ENCODE measurements at places on chromosomes 1 and 21.

DNA sequence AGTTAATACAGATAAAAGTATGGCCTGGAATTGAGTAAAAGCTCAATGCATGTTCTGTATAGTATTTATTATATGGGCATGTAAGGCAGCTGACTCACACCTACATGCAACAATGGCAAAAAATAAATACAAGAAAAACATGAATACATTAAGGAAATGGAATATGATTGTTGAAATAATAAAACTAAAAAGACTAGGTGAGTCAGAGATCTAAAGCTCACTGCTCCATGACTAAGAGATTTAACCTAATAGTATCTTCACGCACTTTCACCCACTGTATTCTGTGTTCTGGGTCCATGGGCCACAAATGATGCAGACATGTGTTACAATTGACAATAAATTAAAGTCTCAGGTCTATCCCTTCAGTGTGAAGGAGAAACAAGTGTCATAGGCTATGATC is 607.0 kb downstream of the AGBL4 start:
- no peak for DNase-seq

GRCh38 chr1:167795810-167796740 is 74.3 kb downstream of the MPZL1 start:
- DNase-seq, result no peak

DNA sequence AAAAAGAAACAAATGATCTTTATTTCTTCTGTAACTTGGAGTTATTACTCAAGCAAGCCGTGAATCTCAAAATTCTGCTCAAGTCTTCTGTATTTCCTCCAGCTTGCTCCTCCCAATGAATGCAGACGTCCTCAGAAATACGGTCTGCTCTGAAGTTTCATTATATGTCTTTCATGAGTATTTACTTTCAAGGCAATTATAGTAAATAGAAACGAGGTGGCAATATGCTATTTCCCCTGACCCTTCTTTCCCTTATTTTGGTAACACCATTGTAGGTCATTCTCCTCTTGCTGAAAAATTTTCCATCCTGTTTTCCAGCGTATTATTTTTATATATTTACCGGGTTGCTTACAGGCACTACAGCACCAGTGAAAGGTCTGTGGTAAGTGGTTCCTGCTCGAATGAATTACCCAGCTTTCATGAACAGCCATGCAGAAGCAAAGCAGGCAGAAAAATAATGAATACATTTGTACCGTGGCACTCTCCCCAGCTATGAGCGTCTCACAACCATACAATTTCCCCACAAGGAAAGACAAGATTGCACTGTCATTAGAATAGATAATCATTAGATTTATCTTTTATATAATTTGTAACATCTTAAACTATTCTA is 350.9 kb upstream of the PKN2 start:
- DNase-seq, result no peak

DNA sequence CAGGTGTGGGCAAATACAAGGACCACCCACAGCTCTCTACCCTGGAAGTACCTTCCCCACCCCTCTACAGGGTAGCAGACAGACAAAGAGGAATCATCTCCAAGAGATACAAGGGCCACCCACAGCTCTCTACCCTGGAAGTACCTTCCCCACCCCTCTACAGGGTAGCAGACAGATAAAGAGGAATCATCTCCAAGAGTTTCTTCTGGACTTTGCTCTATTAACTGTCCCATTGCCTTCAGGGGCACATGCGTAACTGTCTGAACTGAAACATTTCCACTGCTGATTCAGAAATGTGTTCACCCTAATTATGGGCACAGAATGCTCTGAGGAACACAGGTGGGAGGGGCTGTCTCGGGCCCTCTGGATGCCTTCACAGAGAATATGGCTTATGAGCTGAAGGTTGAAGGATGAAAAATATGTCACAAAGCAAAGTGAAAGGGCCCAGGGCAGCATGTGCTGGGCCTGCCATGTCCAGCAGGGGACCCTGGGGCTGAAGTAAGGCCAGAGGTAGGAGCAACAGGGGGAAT is 43.9 kb downstream of the ZNF281 start:
- DNase-seq, result no peak

GRCh38 chr1:206866062-206866461 is 639 bp downstream of the IL20 start:
- no peak for DNase-seq

DNA sequence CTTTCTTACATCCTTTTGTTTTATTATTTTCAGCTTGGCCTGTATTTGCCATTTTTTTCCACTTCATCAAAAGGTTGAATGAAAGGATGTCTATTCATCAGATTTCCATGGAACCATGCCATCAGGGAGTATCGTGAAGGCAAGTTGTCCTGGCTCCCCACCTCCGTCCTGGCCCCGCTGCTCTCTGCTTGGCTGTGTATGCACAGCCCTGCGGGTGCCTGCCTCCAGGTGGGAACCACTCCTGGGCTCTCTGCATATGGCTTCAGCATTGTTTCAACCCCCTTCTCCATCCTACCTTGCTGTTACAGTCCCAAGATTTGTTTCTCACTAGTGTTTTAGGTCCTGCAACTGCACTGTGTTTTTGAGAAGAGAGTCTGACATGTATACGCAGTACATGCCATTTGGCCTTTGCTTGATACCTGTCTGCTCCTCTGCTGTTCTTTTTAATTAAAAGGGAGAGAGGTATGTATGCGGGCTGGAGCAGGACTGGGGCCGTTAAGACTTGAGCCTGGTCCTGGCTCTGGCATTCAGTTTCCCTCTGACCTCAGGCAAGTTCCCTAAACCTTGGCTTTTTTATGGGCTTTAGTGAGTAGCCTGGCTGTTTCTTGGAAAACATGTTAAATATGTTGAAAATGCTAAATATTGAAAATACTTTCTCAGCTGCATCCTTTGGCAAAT is 69.9 kb upstream of the GCLM start:
- no peak for DNase-seq

DNA sequence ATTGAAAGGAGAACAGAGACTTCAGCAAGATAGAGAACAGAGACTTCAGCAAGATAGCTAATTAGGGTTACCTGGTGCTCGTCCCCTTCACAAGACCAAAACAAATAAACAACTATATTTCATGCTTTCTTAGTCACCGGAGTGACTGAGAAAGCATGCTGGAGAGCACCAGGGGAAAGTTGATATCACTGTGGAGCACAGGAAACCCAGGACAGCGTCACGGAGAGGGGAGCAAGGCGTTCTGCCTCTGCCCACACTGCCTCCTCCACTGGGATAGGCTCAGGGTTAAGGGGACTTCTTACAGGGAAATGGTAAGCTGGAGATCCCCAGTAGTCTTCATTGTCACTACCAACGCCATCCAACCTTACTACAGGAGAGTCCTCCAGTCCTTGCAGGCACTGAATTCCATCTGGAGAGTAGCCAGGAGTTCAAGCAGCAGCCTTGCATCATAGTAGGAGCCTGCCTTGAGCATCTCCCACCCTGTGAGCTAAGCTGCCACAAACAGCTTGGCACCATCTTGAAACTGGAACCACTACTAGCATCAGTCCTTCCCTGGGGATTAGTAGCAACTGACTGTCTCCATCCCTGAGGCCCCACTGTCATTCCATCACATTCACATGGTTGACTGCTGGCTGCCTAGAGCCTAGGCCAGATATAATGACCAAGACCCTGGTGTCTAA is 239.4 kb downstream of the PLPP3 start:
- no peak for DNase-seq

- no peak for DNase-seq
These were observed 33.9 kb downstream of the TENT5C start for GRCh38 chr1:117639741-117640140.

GRCh38 chr1:40834968-40835545 is 27.1 kb downstream of the CITED4 start:
- no peak for DNase-seq

DNA sequence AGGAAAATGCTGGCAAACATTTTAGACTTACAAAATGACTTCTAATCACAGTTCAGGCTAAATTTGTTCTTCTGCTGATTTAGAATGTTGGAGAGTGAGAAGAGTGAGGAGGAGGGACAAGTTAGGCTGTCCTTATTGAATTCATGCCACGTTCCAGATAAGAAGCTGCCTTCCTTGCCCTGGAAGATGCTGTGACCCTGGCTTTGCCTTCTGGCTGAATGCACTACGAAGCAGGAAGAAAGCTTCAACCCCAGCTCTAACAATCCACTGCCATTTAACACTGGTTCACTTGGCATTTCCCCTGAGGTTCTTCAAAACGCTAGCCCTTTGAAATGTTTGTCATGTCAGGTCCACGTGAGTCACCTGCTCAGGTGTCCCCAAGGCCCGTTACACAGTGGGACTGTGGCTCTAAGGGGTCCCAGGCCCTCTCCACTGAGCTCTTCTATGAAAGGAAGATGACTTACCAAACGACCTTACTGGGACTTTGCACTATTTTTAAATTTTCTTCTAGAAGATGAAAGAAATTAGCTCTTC is 30.0 kb upstream of the LRRC8C start:
- DNase-seq, result no peak

DNA sequence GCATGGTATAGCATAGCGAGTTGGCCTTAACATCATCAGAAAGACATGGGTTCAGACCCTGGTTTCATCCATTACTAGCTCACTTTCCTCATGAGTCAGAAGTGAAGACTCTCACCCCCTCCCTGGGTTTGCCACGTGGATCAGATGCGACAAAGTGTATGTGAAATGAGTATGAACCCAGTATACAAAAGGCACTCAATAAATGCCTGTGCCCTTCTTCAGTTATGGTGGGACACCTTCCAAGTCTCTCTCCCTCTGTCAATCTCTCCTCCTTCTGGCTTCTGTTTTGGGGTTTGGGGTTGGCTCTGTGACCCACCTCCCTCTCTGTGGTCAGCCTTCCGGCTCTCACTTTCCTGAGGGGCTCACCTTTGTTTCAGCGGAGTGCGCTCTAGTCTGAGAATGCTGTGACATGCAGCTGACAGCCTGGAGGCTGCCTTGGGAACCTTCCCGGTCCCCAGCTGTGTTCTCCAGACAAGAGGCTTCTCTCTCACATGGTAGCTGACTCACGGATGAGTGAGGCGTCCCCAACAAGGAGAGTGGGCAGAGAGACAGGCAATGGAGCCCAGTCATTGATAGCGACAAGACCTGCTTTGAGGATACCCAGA is 155.0 kb upstream of the EDN2 start:
- no peak for DNase-seq

DNA sequence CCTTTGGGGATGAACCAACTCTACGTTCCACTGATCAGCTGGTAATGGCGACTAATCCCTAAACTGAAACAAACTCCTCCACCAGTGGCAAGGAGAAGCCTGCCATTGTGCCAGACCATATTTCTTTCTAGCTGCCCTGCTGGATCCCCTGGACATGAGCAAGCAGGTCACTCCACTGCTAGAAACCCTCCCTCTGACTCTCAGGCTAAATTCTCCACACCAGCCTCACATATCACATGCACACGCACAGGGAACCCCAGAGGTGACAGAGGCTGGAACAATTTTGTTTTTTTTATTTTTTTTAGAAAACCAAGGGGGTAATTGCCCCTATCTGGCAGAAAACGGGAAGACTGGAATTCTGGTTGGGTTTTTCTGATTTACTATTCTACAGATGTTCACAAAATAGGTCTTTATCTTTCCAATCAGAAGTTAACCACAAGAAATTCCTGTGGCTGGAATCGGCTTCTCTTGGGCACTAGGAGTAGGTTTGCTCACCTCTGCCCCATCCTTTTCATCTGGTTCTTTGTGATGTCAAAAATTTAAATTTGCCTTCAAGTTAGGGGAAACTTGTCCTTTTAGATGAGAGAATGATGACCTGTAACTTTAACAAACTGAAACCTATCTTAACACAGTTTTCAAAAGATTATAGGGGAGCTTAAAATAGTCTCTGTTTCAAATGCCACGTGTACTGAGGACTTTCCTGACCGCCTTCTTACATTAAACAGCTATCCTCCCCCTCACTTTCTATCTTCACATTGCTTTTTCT is 258.1 kb downstream of the SDCCAG8 start:
- no peak for DNase-seq

GRCh38 chr1:12477936-12478611 is 139.9 kb downstream of the DHRS3 start:
- DNase-seq, result no peak

GRCh38 chr1:220875260-220875659 is 4.0 kb upstream of the HLX start:
- no peak for DNase-seq
